ENCODE measurements at places on chromosomes 5 and 9.

GRCh38 chr5:9658706-9659105, 28.6 kb upstream of the TAS2R1 start:
- no peak for DNase-seq

- no peak for DNase-seq
Observed at GRCh38 chr5:78638973-78639669, 9.5 kb downstream of the LHFPL2 start.

DNA sequence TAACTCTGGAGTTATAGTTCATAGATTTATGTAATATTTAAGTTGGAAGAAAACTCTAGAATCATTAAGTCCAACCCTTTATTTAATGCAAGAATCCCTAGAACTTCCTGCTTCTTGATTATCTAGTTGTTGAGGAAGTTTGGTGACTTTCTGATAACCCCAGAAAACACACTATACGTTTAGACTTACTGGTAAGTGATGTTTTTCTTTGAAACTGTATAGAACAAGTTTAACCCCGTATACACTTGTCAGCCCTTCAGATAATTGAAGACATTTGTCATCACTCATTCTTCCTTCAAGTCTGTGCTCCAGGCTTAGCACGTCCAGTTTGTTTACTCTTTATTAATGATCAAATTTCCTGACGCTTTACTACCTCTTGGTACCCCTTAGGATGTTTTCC, 9.0 kb downstream of the NDUFS4 start:
- no peak for DNase-seq

GRCh38 chr5:171957591-171958251, 48.7 kb downstream of the FBXW11 start:
- DNase-seq = no peak

GRCh38 chr5:172417983-172418630, 36.2 kb downstream of the SH3PXD2B start:
- DNase-seq = no peak

- DNase-seq = no peak
Observed at GRCh38 chr9:29648601-29649000, 2075.3 kb upstream of the C9orf72 start.

DNA sequence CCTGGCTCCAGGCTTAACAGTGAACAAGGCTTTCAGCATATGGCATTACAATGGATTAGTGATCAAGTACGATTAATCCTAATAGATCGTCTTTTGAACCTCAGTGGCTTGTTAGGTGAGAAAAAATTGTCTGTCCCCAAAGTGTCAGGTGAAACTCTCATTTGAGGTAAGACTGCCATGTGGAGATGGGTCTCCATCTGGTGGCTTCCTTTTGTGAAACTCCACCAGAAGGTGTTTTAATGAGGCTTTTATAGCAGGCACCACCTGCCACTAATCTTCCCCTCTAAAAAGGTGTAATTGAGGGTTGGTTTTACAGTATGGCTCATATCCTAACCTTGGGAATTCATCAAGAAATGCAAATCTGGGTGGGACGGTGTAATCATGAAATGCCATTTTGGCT, 471.1 kb upstream of the MPDZ start:
- DNase-seq = no peak

DNA sequence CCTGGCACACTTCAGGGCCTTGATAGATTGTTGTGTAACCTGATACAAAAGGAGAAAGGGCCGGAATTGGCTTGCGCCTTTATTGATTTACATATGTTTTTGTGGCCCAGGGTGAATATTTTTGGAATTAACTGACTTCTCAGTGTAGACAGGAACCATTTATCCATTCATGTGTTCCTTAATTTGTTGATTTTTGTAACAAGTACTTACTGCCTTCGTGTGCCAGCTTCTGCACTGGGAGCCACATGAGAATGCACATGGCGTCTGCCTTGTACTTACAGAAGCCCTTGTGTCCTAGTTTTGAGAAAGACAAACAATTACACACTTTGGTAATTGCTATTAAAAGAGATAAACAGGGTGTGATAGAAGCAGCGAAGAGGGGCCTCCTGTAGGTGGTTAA, 26.4 kb downstream of the EHMT1 start:
- DNase-seq = peak; percentile 5

GRCh38 chr9:2798423-2798822, 45.5 kb downstream of the PUM3 start:
- DNase-seq = no peak

DNA sequence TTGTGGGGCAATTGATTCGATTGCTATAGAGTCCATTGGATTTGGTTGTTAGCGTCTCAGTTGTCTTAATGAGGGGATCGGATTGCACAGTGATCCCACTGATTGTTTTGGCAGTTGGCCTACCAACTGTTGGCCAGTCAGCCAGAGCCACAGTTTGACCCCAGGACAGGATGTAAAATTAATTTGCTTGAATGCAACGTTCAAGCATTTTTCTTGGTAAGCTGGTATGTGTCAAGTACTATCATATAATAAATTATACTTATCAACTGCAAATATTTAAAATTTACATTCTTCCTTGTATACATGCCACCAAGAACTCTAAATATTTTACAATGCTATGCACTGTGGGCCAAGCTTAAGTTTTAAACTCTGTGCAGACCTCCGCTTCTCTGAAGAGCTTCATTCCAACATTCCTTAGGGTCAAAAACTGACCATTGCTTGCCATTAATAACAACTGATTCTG, 80.4 kb upstream of the OSMR start:
- DNase-seq = no peak

- no peak for DNase-seq
Observed at GRCh38 chr9:96440671-96441199, 9.2 kb upstream of the HABP4 start.

DNA sequence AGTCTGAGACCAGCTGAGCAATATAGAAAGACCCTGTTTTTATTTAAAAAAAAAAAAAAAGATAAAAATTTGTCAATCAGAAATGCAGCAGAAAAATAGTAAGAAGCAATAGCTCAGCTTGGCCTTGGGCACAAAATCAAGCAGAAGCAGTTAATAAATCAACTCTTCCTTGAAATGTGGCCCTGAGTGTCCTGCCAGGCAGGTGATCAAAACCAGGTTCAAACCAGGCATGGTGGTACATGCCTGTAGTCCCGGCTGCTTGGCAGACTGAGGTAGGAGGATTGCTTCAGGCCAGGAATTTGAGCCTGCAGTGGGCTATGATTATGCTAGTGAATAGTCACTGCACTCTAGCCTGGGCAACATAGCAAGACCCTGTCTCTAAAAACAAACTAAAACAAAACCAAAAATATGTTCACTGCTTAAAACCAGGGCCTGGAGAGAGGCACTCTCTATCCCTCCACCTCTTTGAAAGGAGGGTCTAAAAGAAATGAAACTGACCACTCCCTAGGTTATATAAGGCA, 27.9 kb upstream of the KLF9 start:
- no peak for DNase-seq

- peak; percentile 85 for DNase-seq
Observed at GRCh38 chr5:23703940-23704855, 196.8 kb downstream of the PRDM9 start.

DNA sequence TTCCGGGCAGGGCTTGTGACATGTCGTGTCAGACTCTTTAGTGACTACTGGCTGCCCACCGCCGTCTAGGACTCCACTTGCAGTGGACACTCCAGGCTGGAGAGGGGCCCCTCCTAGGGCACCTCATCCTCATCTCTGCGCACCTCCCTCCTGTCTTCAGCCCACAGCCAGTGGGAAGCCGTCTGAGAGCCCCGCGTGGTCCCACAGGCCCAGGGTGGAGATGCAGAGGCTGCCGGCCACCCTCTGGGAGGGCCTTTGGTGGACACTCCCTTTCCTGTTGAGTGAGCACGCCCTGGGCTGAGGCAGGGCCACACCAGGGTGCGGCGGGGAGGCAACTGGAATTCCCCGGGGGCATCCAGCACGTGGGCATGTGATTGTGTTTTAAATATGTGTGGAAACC, 80.5 kb downstream of the IRX2 start:
- no peak for DNase-seq

DNA sequence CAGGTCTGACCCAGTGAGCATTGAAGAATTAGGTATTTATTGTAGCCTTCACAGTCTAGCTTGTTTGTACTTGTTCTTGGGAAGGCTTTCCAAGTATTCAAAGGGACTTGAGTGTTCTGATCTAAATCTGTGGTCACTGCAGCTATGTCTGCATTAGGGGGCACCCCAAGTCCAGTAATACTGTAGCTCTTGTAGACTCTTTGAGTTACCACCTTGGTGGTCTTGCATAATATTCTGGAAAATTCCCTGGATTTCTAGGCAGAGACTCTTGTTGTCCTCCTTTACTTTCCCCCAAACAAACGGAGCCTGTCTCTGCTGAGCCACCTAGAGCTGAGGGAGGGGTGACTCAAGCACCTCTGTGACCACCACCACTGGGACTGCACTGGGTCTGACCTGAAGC, 149.5 kb upstream of the DHFR start:
- no peak for DNase-seq

GRCh38 chr5:78560000-78560855, 88.3 kb downstream of the LHFPL2 start:
- no peak for DNase-seq

GRCh38 chr9:135670721-135671590, 7.8 kb downstream of the LCN9 start:
- no peak for DNase-seq

DNA sequence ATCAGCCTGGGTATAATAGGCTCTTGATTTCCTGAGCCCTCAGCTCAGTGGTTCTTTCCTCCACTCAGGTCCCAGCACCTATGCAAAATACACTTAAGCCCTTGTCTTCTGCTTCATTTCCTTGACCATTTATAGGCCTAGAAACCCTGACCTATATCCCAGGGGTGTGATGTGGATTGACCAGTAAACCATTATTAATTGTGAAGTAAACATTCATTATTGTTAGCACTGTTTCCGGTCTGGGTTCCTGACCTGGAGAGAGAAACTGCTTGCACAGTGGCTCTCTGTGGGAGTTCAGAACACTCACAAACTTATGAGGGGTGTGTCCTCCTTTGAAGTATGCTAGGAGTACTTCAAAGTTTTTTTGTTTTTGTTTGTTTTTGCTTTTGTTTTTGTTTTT, 19.6 kb upstream of the TOMM5 start:
- DNase-seq = no peak

- no peak for DNase-seq
Observed at GRCh38 chr5:71924325-71924724, 182.9 kb upstream of the MAP1B start.

All from NCI-H1417 treated with DMSO at 0.1 percent for 48 hours (cell line).